ENCODE measurements at places on chromosomes 1 and 21.

DNA sequence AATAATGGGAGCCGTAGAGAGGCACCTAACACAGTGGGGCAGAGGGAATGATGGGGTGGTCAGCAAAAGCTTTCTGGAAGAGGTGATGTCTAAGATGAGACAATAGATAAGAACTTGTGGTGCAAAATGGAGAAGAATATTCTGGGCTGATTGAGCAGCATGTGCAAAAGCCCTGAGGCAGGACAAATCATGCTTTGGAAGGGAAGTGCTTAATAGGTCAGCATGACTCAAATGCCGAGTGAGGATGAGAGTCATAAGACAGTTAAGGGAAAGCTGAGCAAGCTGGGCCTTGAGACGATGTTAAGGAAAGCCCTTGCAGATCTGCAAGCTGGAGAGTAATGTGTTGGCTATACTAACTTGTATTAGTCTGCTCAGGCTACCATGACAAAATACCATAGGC lies 37.3 kb upstream of the ASB17 start:
- no peak for DNase-seq

- DNase-seq = no peak
Measured at GRCh38 chr1:54839824-54840223, 38.7 kb upstream of the TTC22 start.

DNA sequence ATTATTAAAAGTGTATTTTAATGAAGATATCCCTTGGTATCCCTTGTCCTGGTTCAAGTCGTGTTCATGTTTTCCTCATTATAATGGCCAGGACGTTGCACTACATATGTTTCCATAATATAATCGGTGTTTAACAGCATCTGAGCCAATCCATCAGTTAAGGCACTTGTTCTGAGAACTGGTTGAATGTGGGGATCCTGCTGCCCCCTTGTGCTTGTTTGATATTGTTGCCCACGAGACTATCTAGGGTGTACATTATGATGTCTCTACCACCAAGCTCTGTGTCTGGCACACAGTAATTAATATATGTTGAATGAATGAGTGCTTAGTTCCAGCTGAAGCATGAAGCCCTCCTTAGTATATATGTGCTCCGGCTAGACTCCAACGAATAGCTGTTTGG lies 193.0 kb downstream of the CACNA1E start:
- DNase-seq = no peak

DNA sequence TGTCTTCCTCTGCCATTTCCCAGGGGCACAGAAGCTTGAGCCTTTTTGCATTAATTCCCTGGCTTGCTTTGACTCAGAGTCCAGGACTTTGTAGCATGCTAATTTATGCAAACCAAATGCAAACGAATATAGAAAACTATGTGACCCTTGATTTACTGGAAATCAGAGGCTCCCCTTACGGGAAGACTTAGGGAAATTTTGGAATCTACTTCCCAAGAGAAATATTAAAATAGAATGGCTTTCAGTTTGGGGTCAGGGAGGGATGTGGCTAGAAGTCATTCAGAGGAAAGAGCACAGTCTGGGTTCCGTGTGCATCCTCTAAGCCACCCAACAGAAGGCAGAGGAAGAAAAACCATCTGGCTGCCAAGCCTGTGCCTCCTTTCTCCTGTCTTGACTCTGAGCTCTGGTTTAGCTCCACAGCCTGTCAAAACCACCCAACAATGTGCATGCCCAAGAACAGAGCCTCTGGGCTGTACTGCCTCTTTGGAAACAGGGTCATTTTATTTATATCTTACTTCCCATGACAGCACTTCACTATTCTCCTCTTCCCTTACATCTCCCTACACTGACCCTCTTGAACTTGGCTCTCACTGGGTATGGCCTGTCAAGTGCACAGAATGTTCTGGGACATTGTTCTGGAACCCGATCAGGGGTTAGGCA lies 30.1 kb downstream of the ATF3 start:
- DNase-seq = no peak

- no peak for DNase-seq
Measured at GRCh38 chr1:154726443-154726842, 118.5 kb upstream of the ADAR start.

All from CD4-positive, alpha-beta T cell treated with Interleukin-1 beta for 1 hour (primary cell).